Peyer's patch (tissue), 4 donors: ENCODE measurements at places on chromosomes 7 and 10.
A peak's percentile ranks its signal among the peaks of the same experiment; 100 is the strongest.

GRCh38 chr10:103295374-103296015, 18.6 kb downstream of the INA start:
- no peak for DNase-seq

- peak; percentile 47 for DNase-seq
These were observed 161.0 kb downstream of the SKIDA1 start for GRCh38 chr10:21364196-21365114.

DNA sequence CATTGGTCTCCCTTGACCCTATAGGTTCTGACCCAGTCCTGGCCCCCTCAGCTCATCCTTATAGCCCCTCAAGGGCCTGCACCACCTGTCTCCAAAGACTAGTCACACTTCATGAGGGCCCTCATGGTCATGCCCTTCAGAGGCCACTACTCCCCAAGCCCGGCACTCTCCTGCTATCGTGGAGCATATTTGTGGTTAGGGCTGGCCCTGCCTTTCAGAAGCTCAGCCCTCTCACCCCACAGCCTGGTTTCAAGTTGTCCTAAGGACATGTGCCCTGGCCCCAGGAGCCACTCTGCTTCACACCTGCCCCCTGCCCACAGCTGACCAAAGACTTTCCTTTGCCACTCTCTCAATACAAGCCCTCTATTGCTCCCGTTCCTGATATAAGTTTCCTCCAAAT, 60.3 kb upstream of the LBX1 start:
- DNase-seq: no peak

DNA sequence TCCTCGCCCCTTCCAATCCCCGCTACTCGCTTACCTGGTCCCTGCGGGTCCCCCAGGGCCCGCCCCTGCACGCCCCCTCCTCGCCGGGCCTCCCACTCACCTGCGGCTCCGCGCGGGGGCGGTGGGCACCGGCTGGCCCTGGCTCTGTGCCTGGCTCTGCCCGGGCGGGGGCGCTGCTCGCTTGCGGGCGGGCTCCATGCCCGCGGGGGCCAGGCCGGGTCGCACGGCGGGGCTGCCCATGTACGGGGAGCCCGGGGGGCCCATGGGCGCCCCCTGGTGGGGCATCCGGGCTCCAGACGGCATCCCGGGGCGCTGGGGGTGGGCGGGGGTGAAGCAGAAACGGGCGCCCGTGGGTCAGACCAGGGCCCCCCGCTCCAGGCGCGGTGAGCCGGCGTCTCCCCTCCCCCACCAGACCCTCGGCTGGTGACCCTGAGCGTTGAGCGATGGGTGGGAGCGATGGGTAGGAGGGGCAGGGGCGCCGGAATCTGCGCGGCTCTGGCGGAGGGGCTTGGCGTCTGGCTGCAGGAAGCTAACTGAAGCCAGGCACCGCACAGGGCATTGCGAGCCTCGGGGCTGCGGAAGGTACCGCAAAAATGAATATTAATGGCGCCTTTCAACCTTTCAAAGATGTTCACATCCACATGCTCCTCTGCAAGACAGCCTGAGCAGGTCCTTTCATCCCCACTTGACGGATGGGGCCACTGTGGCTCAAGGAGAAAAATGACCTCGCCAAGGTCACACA, 3.0 kb downstream of the SMARCD3 start:
- peak; percentile 56 for DNase-seq
